Stimulated activated CD4-positive, alpha-beta T cell treated with anti-CD3 and anti-CD28 coated beads, Interleukin-15, amount 100 ng/mL, for 1 hour (primary cell): ENCODE measurements at places on chromosomes 1 and 21.

- DNase-seq: no peak
Observed at GRCh38 chr1:25131794-25132193, 100.5 kb downstream of the SYF2 start.

- no peak for DNase-seq
Observed at GRCh38 chr1:35324486-35324885, 56.0 kb downstream of the ZMYM4 start.

DNA sequence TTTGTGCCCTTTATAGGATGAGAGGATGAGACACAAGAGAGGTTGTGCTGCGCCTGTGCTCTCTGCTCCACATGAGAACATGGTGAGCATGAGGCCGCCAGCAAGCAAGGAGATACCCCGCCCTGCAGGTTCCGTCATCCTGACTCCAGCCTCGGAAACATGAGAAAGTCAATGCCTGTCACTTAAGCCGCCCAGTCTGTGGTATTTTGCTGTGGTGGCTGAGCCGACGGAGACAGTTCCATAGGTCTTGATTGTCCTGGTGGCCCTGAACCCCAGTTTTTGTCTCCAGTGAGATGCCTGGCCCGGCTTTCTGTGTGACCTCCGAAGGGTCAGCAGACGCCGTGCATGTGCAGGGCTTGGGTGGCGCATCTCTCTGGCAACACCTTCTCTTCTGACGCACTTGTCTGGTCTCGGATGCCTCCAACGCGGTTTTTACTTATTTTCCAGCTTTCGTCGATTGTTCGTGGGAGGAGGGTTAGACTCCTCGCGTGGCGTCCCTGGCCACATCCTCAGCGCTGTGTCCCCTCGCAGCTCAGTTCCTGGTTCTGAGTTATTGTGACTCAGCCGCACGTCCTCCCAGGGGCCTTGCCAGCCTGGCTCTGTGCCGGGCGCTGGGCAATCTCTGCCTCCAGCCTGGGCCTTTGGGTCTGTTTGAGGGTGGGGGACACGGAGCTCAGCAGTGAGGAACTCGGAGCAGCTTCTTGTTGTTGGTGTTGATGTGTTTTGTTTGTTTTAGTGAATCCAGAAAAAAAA lies 70.0 kb downstream of the FAAP20 start:
- no peak for DNase-seq

- no peak for DNase-seq
Observed at GRCh38 chr1:54564312-54565112, 16.5 kb downstream of the ACOT11 start.

- no peak for DNase-seq
Observed at GRCh38 chr1:2795926-2796325, 5.6 kb downstream of the TTC34 start.

GRCh38 chr1:206828765-206829164 lies 36.7 kb upstream of the IL20 start:
- no peak for DNase-seq

- DNase-seq: no peak
Observed at GRCh38 chr1:17235135-17235885, 13.6 kb upstream of the PADI3 start.

GRCh38 chr1:189027512-189027911 lies 1450.2 kb downstream of the BRINP3 start:
- no peak for DNase-seq

GRCh38 chr1:182784556-182785171 lies 4.9 kb upstream of the NPL start:
- DNase-seq: no peak

DNA sequence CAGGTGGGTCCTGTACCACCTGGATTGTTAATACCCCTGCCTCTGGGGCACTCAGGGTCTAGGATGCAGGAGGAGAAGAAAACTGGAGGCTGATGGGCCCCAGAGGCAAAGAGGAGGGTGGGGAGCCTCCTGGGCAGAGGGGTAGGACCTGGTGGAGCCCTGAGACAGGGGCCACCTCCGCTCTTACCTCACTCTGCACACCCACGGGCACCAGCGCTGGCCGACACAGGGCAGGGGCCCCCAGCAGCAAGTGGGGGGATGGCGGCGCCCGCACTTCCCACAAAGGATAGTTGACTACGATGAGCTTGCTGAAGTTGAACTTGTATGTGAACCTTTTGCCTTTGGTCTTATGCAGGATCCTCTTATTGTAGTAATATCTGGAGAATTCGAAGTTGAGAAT lies 1.1 kb downstream of the ETV3L start:
- DNase-seq: no peak

DNA sequence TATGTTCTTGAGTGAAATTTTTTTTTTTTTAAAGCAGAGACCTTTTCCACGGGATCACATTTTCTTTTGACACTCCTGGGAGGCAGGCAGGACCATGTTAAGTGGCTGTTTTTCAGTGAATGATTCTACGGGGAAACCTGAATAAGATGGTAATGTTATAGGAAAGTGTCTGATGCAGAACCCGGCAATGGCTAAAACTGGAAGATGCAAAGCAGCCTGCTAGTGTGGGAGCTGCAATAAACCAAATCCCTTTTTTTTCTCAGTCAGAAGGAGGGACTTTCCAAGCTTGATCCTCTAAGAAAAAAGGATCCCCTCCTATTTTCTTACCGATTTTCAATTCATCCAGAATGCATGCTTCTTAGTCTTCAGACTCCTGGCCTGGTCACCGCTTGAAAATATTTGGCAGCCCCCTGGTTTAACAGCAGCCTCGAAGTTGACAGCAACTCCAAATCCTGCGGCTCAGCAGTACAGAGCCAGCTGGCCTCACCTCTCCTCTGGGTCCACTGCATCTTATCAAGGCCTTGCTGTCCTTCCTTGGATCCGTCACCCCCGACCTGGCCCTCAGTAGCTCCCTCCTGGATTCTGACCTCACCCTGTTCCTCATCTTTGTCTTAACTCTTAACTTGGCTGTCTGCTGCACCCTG lies 5.6 kb downstream of the MX2 start:
- no peak for DNase-seq

- no peak for DNase-seq
Observed at GRCh38 chr1:94962409-94963265, 35.7 kb upstream of the CNN3 start.

- no peak for DNase-seq
Observed at GRCh38 chr1:206799311-206799710, 27.0 kb upstream of the IL10 start.

DNA sequence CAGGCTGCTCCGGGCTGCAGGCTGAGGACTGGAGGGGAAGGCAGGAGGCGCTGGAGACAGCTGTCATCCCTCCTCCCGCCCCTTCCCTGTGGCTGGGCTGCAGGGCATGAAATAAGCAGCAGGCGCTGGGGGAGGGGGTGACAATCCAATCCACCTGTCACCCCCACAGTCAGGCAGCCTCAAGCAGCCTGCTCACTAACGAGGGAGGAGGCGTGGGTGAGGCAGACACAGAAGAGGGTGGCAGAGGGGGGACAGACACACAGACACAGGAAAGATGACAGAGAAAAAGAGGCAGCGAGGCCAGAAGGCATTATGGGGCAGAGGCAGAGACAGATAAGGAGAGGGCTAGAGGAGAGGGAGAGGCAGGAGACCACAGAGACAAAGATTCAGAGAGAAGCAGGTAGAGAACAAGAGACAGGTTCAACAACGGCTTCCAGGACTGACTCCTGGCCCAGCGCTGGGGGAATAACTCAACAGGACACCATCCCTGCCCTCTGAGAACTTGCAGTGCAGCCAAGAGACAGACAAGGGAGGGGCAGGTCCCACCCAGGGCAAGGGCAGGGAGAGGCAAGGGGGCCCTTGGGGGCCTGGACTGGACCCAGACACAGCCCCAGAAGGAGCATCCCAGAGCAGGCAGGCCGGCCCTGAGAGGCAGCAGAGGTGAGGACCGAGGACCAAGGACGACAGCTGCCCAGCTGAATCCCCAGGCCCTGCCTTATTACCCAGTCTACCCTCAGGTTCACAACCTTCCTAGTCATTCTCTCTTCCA lies 11.2 kb downstream of the MEF2D start:
- no peak for DNase-seq

DNA sequence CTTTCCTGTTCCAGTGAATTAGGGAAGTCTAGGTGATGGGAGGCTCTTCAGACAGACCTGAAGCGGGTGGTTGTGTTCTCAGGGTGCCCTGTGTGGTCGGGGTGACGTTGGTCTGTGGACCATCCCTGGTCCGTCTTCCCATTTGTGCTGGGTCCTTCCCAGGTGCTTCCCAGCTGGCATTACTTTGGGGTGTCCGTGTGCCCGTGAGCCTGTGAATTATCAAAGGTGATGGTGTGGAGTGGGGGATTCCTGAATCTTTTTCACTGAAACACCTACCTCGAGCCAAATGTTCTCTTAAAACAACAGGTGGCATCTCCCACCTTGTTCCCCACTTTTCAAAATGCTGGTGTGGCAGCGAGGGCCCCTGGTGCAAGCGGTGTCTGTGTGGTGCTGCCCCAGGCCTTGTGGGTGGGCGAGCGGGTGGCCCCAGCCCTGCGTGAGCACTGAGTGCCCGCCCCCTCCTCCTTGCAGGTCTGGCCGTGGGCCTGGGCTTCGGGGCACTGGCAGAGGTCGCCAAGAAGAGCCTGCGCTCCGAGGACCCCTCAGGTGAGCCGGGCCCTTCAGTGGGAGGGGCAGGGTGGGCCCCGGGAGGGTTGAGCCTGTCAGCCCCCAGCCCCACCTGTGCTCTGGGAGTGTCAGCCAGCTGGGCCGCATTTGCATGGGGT lies 37.0 kb downstream of the COQ8A start:
- no peak for DNase-seq

DNA sequence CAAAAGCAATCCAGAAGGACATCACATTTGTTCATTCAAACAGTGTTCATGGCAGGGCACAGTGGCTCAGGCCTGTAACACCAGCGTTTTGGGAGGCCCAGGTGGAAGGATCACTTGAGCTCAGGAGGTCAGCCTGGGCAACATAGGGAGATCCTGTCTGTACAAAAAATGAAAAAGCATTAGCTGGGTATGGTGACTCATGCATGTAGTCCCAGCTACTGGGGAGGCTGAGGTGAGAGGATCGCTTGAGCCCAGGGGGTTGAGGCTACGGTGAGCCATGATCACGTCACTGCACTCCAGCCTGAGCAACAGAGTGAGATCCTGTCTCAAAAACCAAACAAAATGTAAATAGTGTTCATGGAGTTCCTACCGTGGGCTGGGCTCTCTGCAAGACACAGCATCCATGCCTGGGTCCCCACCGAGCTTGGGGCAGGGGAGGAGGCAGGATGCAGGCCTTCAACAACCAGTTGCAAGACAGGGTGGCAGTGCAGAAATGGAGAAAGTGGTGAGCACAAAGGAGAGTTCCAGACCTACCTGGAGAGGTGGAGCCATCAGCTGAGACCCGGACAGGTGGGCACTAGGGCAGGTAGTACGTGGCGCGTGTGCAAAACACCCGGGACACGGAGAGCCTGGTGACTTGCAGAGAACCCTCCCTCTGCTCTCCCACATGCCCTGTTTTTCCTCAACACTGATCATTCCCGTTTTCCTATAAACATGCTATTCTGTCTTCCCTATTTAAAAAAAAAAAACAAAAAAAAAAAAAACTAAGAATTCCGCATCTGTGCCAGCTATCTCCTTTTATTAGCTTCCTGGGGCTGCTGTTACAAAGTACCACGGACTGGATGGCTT lies 138.9 kb downstream of the TOMM20 start:
- DNase-seq: no peak

GRCh38 chr1:155174324-155175280 lies 953 bp downstream of the TRIM46 start:
- DNase-seq: no peak

DNA sequence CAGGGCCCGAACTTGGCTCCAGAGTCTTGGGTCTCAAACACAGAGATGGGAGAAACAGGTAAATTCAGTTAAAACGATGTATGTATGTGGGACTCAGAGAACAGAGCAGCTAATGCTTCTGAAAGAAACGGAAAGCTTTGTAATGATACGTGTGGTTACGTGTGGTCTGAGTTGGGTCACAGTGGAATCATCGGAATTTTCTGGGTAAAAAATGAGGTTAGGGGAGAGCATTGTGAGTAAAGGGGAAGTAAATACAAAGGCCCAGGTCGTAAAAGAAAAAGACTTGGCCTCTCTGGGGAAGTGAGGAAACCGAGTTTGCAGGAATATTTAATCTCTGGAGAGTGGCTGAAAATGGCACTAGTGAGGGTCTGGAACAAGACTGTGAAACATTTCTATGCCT lies 8.3 kb downstream of the NHLH2 start:
- DNase-seq: no peak

DNA sequence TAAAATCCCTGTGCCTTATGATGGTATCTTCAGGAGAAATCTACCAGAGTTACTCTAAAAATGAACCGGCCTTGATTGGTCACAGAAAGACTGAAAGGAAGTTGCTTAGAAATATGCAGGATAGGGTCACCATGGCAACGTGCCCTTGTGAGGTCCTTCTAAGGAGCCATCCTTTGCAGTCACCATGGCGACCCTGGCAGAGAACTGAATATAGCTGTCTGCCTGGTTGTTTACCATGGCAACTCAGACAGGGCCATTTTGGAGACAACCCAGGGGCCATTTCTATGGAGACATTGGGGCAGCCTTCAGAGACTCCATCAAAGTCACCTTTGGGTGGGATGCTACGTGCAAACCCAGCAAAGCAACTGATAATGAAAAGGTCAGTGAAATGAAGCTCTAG lies 43.0 kb downstream of the SNX7 start:
- no peak for DNase-seq

- DNase-seq: no peak
Observed at GRCh38 chr21:36428761-36429432, 43.7 kb downstream of the CHAF1B start.

DNA sequence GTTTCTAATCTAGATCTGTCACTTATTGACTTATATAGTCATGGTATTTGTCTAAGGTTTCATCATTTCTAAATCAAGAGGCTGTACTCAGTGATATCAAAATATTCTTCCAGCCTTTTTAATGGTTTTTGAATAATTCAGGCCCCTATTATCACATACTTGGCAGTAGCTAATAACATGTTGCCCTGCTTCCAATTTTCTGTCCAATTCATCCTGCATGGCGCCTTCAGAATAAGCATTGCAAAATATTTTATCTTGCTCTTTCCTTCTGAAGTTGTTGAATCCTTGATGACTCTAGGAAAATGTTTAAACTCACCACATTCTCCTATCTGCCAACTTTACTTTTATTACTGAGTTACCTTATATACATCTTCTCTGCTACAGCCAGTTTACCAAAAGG lies 517.2 kb upstream of the B3GALT2 start:
- DNase-seq: no peak

GRCh38 chr1:11957897-11958296 lies 22.3 kb upstream of the MFN2 start:
- no peak for DNase-seq

- no peak for DNase-seq
Observed at GRCh38 chr1:17128361-17128760, 9.1 kb upstream of the PADI2 start.

GRCh38 chr1:226608699-226609505 lies 60.3 kb downstream of the STUM start:
- peak; percentile 53 for DNase-seq

DNA sequence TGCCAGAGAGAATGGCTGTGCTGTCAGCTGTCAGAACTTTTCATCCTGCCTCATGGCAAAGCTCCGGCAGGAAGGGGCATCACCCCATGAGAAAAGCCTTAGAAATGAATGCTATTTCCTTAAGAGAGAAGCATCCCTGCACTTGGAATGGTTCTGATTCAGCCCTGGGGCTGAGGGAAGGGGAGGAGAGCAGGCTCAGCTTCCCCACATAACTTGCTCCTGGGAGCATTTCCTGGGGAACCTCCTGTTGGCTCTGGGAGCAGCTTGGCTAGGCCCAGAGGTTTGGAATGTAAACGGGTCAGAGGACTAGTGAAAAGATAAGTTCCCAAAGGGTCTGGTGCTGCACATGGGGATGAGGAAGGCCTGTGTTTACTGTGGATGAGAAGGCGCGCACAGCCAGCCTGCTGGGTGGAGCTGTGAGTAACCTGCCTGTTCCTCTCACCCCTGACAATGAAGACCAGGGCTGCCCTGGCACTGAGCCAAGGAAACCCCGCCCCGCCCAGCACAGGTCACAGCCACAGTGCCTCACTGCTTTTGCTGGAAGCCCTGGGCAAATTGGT lies 5.0 kb downstream of the PRELP start:
- DNase-seq: no peak
